Hindlimb muscle (tissue), 1 donor: ENCODE measurements at places on chromosomes 16 and 17. TPM values are rescaled to one million over a fixed set of nuclear protein-coding genes. Genes with fewer than 3 reads are reported as not detected.

The PPP1R27 gene
- polyA plus RNA-seq: 52.6 TPM

The CDRT15L2 gene
- polyA plus RNA-seq: not detected

The ARHGAP44 gene
- polyA plus RNA-seq: 4.5 TPM

GRCh38 chr17:77405867-77406732, 265.3 kb downstream of the SEC14L1 start:
- DNase-seq: no peak

- DNase-seq: no peak
Observed at GRCh38 chr17:73630531-73630930, 13.7 kb downstream of the SDK2 start.

GRCh38 chr16:89197033-89197632, 3.2 kb downstream of the SLC22A31 start:
- no peak for DNase-seq

GRCh38 chr17:57121308-57122042, 36.4 kb downstream of the AKAP1 start:
- DNase-seq: peak; percentile 30

DNA sequence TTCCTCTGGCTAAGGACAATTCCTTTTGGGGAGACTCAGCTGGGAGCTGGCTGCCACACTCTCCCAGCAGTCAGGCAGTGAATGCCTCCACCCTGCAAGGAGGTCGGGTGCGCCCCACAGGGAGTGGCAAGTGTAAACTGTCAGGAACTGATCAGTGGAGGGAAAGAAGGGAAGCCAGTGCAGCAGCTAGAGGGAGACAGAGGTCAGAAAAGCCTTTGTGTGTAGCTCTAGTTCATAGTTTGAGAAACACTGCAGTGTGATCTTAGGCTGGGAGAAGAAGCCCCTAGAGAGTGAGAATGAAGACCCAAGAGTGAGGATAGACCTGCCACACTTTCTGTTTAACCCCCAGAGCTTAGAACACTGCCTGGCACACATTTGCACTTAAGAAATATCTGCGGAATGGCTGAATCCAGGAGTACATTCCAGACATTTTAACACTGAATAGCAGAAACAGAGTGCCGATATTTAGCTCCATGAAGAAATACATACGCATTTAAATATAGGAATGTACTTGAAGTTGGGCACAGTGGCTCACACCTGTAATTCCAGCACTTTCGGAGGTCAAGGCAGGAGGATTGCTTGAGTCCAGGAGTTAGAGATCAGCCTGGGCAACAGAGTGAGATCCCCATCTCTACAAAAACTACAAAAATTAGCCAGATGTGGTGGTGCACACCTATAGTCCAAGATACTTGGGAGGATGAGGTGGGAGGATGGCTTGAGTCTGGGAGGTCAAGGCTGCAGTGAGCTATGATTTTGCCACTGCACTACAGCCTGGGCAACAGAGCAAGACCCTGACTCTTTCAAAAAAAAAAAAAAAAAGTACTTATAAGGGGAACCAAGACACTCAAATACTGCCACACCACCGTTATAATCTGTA, 11.1 kb upstream of the SLC5A11 start:
- DNase-seq: no peak

DNA sequence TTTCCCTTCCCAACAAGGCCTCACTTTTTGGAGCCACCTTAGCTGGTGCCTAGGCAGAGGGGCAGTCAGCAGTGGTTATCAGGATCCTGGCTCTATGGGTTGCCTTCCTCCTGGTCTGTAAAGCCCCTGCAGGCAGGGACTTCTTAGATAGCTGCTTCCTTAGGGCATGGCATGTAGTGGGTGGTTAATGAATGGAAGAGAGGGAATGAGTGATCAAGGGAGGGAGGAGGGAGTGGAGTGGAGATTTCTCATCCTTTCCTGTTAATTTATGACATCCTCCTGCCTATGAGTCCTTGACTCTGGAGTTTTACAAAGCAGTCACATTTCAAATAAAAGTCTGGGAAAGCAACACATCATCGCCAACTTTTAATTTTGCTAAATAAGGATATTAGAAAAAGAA, 40.7 kb downstream of the SNX20 start:
- DNase-seq: no peak

GRCh38 chr17:29677221-29677791, 54.6 kb upstream of the CORO6 start:
- no peak for DNase-seq

GRCh38 chr17:79979221-79979741, 56.4 kb downstream of the TBC1D16 start:
- DNase-seq: no peak

DNA sequence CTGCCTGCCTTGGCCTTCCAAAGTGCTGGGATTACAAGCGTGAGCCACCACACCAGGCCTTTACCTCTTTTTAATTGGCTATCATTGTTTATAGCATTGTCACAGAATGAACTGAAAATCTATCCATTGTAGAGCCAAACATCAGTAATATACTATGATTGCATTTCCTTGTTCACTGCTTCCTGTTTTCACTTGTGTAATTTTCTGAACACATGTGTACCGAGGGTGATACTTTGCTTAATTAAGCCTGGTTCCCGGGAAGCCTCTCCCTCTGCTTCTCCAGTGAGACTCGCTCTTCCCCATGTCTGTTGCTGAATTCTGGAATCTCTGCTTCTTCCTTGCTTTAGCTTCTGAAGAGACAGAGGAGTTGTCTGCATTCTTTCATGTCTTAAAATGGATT, 33.1 kb downstream of the POLR3E start:
- no peak for DNase-seq

DNA sequence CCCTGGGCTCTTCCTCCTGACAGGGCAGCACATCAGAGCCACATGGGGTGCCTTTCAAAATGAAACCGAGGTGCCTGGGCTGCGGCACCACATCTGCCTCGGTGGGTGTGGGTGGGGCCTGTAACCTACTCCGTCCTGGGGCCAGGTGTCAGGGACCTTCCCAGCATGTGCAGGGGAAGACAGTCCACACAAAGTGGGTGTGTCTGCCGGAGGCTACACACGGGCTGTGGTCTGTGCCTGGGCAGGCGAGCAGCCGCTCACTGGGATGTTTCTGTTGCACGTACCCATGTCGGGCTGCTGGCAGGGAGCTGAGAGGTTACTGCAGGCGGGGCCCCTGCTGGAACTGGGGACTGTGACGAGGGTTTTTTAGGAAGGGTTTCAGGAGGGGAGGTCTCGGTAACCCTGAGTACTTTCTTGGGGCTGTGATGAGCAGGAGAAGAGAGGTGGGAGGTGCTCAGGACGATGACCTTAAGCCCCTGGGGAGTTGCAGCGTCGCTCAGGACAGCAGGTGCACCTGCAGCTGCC, 351.2 kb downstream of the SEC14L1 start:
- DNase-seq: no peak
